Colonic mucosa (tissue), 4 donors: ENCODE measurements at places on chromosomes 3 and 15. TPM values are rescaled to one million over a fixed set of nuclear protein-coding genes. Genes with fewer than 3 reads are reported as not detected.

- DNase-seq = no peak
- H3K36me3 ChIP-seq = no peaks in the 10 kb centered on the region
- H3K27ac ChIP-seq = no peak overlapping the region
- H3K4me1 ChIP-seq = no peaks in the 10 kb centered on the region
Observed at GRCh38 chr3:190382082-190382481, 5.9 kb upstream of the CLDN16 start.

DNA sequence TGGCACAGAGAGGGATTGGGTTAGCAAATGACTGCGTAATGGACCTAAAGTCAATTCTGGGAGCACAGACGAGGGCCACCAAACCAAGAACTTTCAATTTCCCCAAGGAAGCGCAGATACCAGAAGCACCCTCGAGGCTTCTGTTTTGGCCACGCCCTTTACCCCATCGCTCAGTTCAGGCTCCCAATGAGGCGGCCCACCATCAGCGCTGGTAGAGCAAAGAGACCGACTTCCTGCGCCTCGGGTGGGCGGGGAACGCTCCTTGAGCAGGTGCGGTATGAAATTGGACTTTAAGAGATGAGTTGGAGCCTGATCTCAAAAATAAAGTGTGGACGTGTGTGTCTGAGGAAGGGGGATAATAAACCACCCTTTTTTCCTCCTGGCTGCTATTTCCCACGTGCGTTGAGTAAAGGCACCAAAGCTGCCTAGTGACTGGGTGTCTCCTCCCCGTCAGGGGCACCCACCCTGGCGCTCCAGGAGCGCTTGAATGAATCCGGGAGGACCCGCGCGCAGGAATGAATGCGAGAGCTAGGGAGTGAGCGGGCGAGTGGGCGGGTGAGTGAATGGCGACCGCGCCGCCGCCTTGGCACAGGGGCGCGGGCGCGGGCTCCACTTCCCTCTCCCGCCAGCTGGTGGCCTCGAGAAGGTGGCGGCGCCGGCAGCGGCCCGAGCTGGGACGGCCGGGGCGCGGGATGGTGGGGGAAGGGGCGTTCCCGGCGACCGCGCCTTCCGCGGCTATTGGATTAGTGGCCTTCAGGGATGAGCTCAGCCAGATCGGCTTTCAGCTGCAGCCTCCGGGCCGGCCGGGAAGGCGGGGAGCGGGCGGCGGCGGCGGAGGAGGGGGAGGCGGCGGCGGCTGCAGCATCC, at the start of gene SPSB4:
Gene SPSB4 (plus strand): TSS at position 772 of the 867 bp plus-strand sequence. CDS start 14,758 bp downstream, outside the sequence.
- H3K27me3 ChIP-seq = peaks cover 31% of the 10 kb centered on the region
- no peak for DNase-seq
- no peaks in the 10 kb centered on the region for H3K4me1 ChIP-seq

- DNase-seq = no peak
- H3K4me1 ChIP-seq = no peaks in the 10 kb centered on the region
- no peak overlapping the region for H3K27ac ChIP-seq
- no peak overlapping the region for H3K4me3 ChIP-seq
Observed at GRCh38 chr15:77455696-77456321, 35.1 kb downstream of the HMG20A start.

DNA sequence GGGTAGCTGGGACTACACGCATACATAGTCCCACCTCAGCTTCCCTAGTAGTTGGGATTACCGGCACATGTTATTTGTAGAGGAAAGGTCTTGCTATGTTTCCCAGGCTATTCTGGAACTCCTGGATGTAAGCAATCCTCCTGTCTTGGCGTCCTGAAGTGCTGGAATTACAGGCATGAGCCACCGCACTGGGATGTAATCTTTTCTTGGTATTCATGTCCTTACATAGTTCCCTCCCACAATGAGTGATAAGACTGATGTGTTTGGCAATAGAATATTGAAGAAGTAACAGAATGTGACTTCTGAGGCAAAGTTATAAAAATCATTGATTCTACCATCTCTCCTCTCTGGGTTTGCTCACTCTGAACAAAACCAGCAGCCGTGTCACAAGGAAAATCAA, 22.7 kb upstream of the ALCAM start:
- no peak overlapping the region for H3K27ac ChIP-seq
- no peaks in the 10 kb centered on the region for H3K27me3 ChIP-seq
- no peaks in the 10 kb centered on the region for H3K4me1 ChIP-seq
- DNase-seq = no peak
- H3K36me3 ChIP-seq = no peaks in the 10 kb centered on the region
- H3K4me3 ChIP-seq = no peak overlapping the region

- H3K4me3 ChIP-seq = no peak overlapping the region
- no peaks in the 10 kb centered on the region for H3K36me3 ChIP-seq
- H3K27me3 ChIP-seq = no peaks in the 10 kb centered on the region
- H3K27ac ChIP-seq = no peak overlapping the region
- H3K4me1 ChIP-seq = no peaks in the 10 kb centered on the region
Observed at GRCh38 chr3:16415911-16416476, 97.5 kb downstream of the RFTN1 start.

DNA sequence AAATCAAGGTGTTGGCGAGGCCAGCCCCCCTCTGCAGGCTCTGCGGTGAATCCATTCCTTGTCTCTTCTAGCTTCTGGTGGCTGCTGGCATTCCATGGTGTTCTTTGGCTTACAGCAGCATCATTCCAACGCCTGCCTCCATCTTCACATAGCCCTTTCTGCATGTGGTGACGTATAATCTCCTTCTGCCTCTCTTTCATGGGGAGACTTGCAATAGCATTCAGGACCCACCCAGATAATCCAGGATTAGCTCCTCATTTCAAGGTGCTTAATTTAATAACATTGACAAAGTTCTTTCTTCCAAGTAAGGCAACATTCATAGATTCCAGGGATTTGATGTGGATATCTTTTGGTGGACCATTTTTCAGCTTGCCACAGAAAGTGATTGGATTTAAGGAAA, 35.8 kb downstream of the ISG20 start:
- H3K27ac ChIP-seq = no peak overlapping the region
- no peak for DNase-seq
- no peaks in the 10 kb centered on the region for H3K36me3 ChIP-seq
- no peak overlapping the region for H3K4me3 ChIP-seq
- no peaks in the 10 kb centered on the region for H3K27me3 ChIP-seq

DNA sequence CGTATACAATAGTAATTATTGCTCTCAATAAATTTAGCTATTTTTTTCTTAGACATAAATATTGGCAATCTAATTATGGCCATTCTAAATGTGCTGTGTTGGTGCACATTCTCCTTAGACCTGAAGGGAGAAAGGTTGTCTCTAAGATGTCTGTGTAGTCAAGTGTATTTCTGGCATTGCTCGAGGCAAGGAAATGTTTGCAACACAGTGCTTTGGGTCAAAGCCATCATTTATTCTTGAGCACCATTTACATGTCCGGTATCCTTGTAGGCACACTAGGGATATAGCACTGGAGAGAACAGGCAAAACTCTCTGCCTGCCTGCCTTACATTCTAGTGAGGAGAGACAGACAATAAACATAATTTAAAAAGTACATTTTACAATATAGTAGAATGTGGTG, 2.6 kb upstream of the PHLDB2 start:
- no peak for DNase-seq
- no peaks in the 10 kb centered on the region for H3K36me3 ChIP-seq
- H3K27ac ChIP-seq = no peak overlapping the region
- H3K27me3 ChIP-seq = no peaks in the 10 kb centered on the region
- no peak overlapping the region for H3K4me3 ChIP-seq
- H3K4me1 ChIP-seq = no peaks in the 10 kb centered on the region

DNA sequence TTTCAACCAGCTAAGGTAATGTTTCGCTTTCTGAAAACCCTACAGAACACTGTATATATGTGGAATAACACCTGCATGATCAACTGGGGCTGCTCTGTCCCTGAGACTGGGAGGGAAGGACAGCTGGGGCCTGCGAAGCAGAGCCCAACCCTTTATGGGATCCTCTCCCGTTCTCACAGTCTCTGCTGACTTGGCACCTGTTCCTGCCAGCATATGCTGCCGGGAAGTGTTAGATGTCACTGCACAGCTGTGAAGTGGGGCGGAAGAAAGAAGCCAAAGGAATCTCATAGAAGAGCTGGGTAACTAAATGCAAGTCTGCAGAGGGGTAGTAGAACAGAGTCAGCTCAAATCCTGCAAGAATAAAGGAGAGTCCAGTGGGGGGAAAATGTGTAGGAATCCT, 29.6 kb downstream of the LRRC3B start:
- H3K4me1 ChIP-seq = no peaks in the 10 kb centered on the region
- no peaks in the 10 kb centered on the region for H3K36me3 ChIP-seq
- H3K4me3 ChIP-seq = no peak overlapping the region
- H3K27me3 ChIP-seq = no peaks in the 10 kb centered on the region
- no peak for DNase-seq

GRCh38 chr3:159166899-159167586, 365.2 kb downstream of the MFSD1 start:
- peaks cover 3% of the 10 kb centered on the region for H3K4me1 ChIP-seq
- no peak overlapping the region for H3K4me3 ChIP-seq
- no peaks in the 10 kb centered on the region for H3K27me3 ChIP-seq
- H3K36me3 ChIP-seq = no peaks in the 10 kb centered on the region
- H3K27ac ChIP-seq = no peak overlapping the region

- H3K4me3 ChIP-seq = no peak overlapping the region
- no peaks in the 10 kb centered on the region for H3K27me3 ChIP-seq
- DNase-seq = no peak
- H3K27ac ChIP-seq = no peak overlapping the region
- no peaks in the 10 kb centered on the region for H3K36me3 ChIP-seq
Observed at GRCh38 chr3:112464264-112464663, 35.0 kb downstream of the BTLA start.

DNA sequence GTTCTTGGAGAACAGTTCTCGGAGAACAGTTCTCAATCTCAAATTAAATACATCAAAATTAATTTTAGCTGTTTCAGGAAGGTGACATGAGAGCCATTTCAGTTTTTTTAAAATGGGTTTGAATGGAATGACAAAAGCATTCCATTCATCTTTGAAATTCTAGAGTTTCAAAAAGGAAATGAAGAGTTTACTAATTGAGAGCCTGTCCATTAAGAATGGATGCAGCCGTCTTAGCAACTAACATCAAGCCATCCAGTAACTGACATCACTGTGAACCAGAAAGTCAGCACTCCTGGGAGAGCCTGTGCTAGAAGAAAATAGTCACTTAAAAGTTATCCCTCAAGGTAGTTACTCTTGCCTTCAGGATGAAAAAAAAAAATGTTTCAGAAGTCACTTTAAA, 47.0 kb upstream of the FSTL1 start:
- DNase-seq = no peak
- no peak overlapping the region for H3K4me3 ChIP-seq
- no peaks in the 10 kb centered on the region for H3K27me3 ChIP-seq

DNA sequence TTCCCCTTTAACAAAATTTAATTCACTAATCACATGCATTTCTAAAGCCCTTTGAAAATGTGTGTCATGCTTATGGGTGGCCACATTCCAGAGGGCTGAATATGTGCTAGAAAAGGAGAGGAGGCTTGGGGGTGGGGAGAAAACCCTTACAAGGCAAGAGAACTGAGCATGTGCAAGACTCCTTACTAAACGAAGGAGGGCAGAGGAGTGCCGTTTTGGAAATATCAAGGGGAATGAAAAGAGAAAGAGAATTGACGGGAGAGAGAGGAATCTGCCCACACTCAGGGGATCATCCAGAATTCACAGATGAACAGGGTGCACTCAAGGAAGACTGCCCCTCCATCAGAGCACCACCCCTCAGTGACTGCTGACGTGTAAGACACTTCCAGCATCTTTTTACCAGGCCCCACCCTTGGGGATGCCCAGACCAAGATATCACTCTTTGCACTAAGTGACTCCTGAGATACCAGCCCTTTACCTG, 37.9 kb upstream of the TSC22D2 start:
- H3K4me1 ChIP-seq = no peaks in the 10 kb centered on the region
- no peaks in the 10 kb centered on the region for H3K27me3 ChIP-seq
- H3K4me3 ChIP-seq = no peak overlapping the region
- H3K36me3 ChIP-seq = no peaks in the 10 kb centered on the region

DNA sequence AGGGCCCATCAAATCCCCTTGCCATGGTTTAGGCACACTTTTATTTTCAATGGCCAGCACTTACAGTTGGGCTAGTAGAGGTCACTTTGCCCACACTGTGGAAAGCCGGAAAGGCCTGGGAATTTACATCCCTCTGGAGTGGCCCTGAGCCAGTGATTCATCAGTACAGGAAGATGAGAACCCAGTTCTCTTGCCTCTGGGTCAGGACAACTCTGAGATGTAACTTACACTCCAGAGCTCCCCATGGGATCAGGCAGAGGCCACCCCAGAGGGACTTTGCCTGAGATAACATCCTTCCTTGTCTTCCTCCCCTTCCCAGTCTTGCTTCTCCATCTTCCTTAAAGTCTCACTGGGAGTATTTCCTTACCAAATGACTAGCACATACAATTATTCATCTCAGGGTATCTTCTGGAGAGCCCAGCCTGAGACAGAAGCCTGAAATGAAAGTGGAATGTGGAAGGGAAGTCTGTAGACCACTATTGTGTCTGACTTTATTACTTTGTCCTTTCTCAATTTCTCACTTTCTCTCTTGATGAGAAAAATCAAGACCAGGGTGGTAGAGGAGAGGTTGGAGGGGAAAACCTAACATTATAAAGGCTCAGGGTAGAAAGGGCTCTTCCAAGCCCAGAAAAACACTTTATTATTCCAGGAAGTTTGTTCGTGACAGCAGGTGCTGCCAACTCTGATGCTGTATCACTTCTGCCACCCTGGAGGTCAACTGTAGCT, 220.8 kb downstream of the ZNF621 start:
- no peaks in the 10 kb centered on the region for H3K4me1 ChIP-seq
- DNase-seq = no peak
- H3K36me3 ChIP-seq = no peaks in the 10 kb centered on the region
- no peaks in the 10 kb centered on the region for H3K27me3 ChIP-seq
- no peak overlapping the region for H3K4me3 ChIP-seq

- no peaks in the 10 kb centered on the region for H3K4me1 ChIP-seq
- H3K36me3 ChIP-seq = peaks cover 12% of the 10 kb centered on the region
- H3K4me3 ChIP-seq = peak overlapping the region; percentile 73
- peak; percentile 41 for DNase-seq
Observed at GRCh38 chr15:90903733-90904536, 833 bp downstream of the MAN2A2 start.

DNA sequence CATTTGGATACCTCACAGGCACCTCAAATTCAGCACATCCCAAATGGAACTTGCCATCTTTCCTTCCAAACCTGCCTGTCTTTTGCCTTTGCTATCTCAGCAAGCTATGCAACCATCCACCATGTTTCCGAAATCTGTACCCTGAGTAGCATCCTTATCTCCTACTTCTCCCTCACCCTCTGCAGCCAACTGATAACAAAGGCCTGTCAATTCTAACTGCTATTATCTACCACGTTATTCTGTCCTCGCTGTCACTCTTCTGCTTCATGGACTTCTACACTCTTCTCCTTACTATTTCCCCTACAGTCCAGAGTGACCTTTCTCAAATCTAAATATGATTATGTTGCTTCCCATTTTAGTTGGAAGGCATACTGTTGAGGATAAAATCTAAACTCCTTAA, 25.5 kb upstream of the TAFA4 start:
- H3K27me3 ChIP-seq = no peaks in the 10 kb centered on the region
- H3K4me1 ChIP-seq = no peaks in the 10 kb centered on the region
- H3K36me3 ChIP-seq = no peaks in the 10 kb centered on the region
- no peak overlapping the region for H3K27ac ChIP-seq
- no peak overlapping the region for H3K4me3 ChIP-seq

- H3K4me1 ChIP-seq = peaks cover 7% of the 10 kb centered on the region
- H3K27me3 ChIP-seq = no peaks in the 10 kb centered on the region
- peak; percentile 84 for DNase-seq
Observed at GRCh38 chr3:194871143-194871863, 185.6 kb downstream of the FAM43A start.

GRCh38 chr3:132381348-132381944, 35.9 kb upstream of the DNAJC13 start:
- H3K36me3 ChIP-seq = no peaks in the 10 kb centered on the region
- H3K27me3 ChIP-seq = no peaks in the 10 kb centered on the region
- no peaks in the 10 kb centered on the region for H3K4me1 ChIP-seq
- no peak overlapping the region for H3K4me3 ChIP-seq
- H3K27ac ChIP-seq = no peak overlapping the region
- DNase-seq = no peak

The OR5K2 gene
- not detected for total RNA-seq

The ZNF717 gene
- 10.5 TPM for total RNA-seq

The ZBTB47 gene
- total RNA-seq = 9.0 TPM

The ALDH1A2 gene
- total RNA-seq = 1.9 TPM

The CRBN gene
- total RNA-seq = 30.0 TPM
